ENCODE measurements at places on chromosomes 13 and 19. TPM values are rescaled to one million over a fixed set of nuclear protein-coding genes. Genes with fewer than 3 reads are reported as not detected.

GGN gene
- polyA plus RNA-seq = 0.56 TPM

GRCh38 chr13:110815471-110816204, 99.2 kb downstream of the ANKRD10 start:
- no peak for DNase-seq

C19orf44 gene
- 10.9 TPM for polyA plus RNA-seq

MEX3D gene
- polyA plus RNA-seq = 16.7 TPM

GRCh38 chr13:41864658-41865057, 96.3 kb downstream of the VWA8 start:
- no peak for DNase-seq

C19orf47 gene
- polyA plus RNA-seq = 8.4 TPM

PRDX2 gene
- polyA plus RNA-seq = 323 TPM

DNA sequence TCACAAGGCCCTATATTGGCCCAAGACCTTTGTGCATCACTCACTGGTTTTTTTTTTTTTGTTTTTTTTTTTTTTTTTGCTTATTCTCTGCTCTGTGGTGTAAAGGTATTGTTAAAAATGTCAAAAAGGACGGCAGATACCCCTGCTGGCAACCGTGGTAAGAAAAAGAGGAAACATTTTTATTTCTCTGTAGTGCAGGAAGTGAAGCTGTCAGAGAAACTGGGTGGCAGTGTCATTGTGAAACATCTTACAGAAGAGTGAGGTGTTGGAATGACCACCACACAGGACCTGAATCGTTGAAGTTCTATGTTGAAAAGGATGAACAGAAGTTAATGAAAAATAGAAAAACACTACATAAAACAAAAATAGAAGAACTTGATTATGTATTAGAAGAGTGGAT, 346.4 kb downstream of the FGF9 start:
- no peak for DNase-seq

MEF2B gene
- 1.1 TPM for polyA plus RNA-seq

All from right renal cortex interstitium (tissue), 3 donors.